Hepatic stellate cell (primary cell): ENCODE measurements at places on chromosomes 7 and 10.

- DNase-seq, result no peak
Measured at GRCh38 chr10:112539340-112539739, 92.3 kb downstream of the VTI1A start.

GRCh38 chr10:111516144-111516543, 439.3 kb downstream of the ADRA2A start:
- DNase-seq, result no peak

DNA sequence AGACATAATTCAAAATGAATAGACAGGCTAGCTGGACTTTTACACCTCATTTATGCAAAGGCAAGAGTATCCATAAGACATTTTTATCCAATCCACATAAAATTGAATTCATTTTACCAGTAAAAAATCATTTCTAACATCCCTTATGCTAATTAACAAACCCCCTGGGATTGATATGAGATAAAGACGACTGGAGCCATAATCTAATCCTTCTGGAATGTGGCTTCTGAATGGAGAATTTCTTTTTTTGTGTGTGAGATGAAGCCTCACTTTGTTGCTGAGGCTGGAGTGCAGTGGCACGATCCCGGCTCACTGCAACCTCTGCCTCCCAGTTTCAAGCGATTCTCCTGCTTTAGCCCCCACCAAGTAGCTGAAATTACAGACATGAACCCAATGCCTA, 90.4 kb downstream of the AKR1D1 start:
- DNase-seq, result no peak

- no peak for DNase-seq
Measured at GRCh38 chr7:132509643-132510042, 66.6 kb downstream of the PLXNA4 start.

- DNase-seq, result no peak
Measured at GRCh38 chr7:95922191-95922590, 149.8 kb downstream of the DYNC1I1 start.

DNA sequence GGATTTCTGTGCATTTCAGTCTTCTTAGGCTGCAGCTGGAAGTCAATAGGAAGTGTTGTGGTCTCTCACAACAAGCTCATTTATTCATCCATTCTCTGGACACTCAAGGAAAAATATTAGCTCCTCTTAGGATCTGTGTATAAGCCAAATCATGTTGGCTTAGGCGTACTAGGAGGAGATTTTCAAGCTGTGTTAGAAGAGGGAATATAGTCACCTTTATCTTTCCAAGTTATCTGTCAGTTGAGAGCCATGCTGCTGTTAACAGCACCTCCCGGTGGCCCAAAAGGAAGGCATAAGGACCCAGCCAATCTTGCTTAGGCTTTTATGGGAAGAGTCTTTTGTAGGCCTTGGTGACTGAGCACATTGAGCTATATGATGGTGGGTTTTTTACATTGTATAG, 220.0 kb downstream of the LRMDA start:
- DNase-seq, result peak; percentile 6

- no peak for DNase-seq
Measured at GRCh38 chr7:158251061-158251965, 336.3 kb downstream of the PTPRN2 start.

GRCh38 chr10:48456808-48457761, 147.8 kb downstream of the ARHGAP22 start:
- no peak for DNase-seq

- no peak for DNase-seq
Measured at GRCh38 chr7:96689414-96689813, 20.2 kb downstream of the SEM1 start.

GRCh38 chr7:139532636-139533155, 9.2 kb downstream of the CLEC2L start:
- no peak for DNase-seq

GRCh38 chr7:120654241-120654640, 203.7 kb downstream of the TSPAN12 start:
- no peak for DNase-seq

DNA sequence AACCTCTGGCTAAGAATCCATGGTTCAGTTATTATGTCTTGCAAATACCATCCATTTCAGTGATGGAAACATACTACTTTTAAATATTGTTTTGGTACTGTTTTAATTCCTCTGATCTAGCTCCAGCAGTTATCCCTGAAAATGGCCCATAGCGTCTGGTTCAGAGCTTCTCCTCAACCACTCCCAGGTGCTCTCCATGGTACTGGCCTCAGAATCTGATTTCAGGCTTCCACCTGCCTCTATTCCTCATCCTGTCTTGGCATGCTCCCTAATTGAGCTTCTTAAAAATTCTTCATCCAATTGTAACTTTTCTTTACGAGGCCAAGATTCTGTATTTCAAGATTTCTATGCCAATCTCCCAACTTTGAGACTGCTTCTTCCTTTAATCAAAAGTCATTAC, 236.3 kb downstream of the HTR7 start:
- no peak for DNase-seq

DNA sequence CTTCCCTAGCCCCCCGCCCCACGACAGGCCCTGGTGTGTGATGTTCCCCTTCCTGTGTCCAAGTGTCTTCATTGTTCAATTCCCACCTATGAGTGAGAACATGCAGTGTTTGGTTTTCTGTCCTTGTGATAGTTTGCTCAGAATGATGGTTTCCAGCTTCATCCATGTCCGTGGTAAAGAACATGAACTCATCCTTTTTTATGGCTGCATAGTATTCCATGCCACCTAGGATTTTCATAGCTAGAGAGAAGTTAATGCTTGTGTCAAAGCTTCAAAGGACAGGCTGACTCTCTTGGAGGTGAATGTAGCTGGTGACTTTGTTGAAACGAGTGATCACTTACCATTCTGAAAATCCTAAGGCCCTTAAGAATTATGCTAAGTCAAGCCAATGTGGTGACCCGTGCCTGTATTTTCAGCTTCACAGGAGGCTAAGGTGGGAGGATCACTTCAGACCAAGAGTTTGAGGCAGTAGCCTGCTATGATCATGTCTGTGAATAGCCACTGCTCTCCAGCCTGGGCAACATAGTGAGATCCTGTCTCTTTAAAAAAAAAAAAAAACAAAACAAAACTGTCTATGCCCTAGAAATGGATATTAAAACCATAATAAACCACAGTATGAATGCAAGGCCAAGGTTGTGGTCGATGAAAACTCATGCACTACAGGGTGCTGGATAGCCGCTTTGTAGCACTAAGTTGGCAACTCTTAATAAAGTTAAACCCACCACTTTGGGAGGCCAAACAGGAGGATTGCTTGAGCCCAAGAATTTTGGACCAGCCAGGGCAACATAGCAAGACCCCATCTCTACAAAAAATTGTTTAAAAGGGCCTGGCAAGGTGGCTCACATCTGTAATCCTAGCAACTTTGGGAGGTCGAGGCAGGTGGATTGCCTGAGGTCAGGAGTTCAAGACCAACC, 52.0 kb downstream of the CUL1 start:
- no peak for DNase-seq

DNA sequence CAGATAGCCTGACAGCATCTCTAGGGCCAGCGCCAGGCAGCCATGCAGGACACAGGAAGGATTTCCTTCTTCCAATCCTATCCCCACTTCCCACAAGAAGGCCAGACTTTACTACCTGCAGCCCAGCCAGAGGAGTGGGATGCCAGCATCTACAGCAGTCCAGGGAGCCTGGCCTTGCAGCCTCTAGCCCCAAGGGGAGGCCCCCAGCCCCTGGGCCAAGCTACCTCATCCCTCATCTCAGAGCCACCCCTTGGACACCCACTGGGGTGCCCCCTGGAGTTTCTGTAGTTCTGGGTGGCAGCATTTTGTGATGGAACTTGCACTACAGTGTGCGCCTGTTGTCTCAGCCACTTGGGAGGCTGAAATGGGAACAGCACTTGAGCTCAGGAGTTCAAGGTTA, 170.8 kb upstream of the PODXL start:
- no peak for DNase-seq

- DNase-seq, result no peak
Measured at GRCh38 chr7:66627881-66628360, 760 bp upstream of the KCTD7 start.

DNA sequence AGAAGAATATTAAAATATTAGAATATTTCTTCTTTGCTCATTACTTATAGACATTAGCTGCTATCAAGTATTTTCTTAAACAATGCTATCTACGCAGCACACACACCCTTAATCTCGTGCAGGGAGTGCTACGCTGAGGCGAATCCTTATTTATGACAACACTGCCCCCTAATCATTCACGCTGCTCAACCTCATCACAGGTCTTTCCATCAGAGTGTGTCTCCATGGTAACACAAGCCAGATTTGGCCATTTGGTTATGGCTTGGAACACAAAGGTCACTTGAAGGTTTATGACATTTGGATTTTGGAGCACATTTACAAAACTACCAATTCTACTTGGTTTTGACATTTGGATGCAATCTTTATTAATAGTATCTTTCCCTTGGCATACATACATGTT, 45.4 kb upstream of the MYO3A start:
- DNase-seq, result no peak

DNA sequence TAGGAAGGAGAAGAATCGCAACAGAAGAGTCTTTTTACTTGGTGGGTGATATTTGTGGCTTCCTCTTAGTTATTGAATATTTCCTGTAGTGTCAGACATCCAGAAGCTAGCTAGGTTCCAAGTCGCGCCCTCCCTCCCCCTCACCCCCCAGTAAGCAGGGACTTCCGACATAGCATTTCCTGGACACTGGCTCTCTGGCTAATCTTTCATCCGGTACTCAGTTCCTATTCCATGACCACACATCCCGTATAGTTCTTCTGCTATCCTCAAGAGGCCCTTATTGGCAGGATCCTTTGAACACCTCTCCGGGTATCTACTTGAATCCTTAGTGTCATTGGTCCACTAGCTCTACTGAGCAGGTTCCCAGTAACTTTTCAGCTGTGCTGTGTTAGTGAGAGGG, 167.8 kb downstream of the HDAC9 start:
- DNase-seq, result no peak

DNA sequence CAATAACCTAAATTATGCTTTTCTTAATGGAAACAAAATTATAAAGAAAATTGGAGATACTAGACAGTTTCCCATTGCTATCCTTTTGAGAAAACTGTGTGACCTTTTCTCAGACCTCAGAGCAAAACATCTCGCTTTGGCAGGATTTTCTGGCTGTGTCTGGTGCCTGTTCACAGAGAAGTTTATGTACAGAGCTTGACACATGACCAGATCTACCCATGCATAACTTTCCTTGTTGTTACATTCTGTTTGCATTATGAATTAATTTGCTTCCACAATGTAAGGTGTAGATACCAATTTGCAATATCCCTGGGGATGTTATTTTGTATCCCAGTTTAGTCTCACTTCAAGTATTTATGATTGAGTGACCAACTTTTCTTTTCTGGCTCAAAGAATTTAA, 565.0 kb downstream of the XPNPEP1 start:
- DNase-seq, result no peak

DNA sequence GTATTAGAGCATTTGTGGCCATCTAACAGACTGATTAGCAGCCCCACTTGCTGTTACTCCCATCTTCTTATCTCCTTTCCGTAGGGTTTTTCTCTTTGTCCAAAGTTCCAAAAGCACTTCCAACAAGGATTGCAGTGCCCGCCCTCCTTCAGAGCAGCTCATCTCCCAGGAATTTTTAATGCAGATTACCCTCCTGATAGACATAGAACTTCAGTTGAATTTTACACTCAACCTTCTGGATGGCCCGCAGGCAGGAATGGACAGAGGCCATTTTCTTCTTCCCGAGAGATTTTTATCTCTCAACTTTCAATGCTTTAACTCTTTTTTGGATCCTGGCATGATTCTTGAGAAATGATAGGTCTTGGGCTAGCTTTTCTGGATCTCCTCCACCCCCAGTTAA, 23.3 kb downstream of the PRKG1 start:
- no peak for DNase-seq

DNA sequence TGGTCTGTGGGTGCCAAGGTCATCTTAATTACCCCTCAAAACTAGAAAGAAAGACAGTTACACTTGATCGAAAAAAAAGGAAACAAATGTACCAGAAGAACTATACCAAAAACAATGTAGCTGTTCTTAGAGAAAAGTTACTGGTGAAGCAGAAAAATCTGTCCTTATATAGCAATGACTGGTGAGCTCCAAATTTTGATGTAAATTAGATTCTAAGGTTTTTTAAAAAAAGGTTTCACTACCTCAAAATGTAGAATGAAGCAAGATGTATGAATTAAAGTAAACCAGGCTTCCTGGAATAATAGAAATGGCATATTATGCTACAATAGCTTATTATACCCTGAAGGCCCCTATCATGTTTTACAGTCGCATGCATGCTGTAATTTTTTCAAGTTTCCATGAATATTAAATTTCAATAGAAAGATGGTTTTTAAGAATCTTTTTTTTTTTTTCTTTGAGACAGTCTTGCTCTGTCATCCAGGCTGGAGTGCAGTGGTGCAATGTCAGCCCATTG, 28.4 kb upstream of the FKBP9 start:
- DNase-seq, result no peak

DNA sequence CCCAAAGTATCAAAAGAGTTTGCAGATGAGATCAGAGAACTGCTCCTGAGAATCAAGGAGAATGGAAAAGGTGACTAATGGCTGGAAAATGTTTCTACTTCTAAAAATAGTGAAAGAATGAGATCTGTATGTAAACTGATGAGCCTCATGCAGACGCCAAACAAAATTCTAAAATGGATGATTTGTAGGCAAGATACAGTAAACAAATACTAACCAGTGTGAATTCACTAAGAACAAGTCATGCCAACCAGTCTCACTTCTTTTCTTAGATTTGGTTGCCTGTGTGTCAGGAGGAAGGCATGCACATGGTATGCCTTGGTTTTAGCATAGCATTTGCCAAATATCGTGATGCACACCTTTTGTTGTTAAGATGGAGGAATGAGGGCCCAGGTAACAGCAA, 94.9 kb upstream of the PIK3CG start:
- DNase-seq, result peak; percentile 18

DNA sequence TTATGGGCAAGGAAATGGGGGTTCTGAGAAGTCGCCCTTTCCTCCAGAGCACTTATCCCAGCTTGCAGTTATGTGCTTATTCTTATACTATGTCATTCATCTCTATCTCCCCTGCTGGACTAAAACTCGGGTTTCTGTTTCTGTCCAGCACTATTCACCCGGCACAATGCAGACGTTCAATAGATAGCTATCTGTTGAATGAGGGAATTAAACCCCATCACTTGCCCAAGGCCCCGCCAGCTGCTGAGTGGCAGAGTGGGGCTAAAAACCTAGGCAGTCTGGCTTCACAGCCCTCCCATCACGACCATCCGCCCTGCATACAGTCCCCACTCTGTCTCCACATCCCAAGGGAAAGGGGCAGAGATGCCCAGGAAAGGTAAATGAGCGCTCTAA, 5.4 kb downstream of the SLIT1 start:
- DNase-seq, result no peak

GRCh38 chr10:9898633-9899395, 1118.9 kb upstream of the CELF2 start:
- no peak for DNase-seq

- DNase-seq, result no peak
Measured at GRCh38 chr10:11201911-11202310, 184.2 kb downstream of the CELF2 start.

DNA sequence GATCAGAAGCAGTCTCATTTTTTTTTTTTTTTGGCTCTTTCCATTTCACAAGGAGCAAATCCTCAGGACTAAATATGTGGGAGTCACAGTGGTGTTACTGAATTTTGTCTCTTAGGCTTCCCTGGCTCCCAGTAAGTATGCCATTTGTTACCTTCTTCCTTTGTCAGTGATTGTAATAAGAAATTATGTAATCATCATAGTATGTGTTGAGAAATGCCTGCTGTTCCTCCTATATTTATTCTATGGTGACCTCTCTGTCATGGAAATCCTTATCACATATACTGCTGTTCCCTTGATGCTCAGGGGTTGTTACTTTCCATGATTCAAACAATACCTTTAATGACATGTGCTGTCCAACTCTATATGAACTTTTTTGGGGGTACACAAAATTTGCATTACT, 4.8 kb upstream of the OR9A4 start:
- no peak for DNase-seq

GRCh38 chr10:6146013-6146785, 56.5 kb upstream of the PFKFB3 start:
- no peak for DNase-seq
